ENCODE measurements at places on chromosomes 3 and 15. TPM values are rescaled to one million over a fixed set of nuclear protein-coding genes. Genes with fewer than 3 reads are reported as not detected.

GRCh38 chr15:56736881-56737707 lies 3.8 kb upstream of the ZNF280D start:
- H3K27ac ChIP-seq = no peak overlapping the region
- H3K4me3 ChIP-seq = no peak overlapping the region
- peaks cover 9% of the 10 kb centered on the region for H3K4me1 ChIP-seq
- H3K27me3 ChIP-seq = no peaks in the 10 kb centered on the region

GRCh38 chr15:71160976-71161375 lies 45.7 kb downstream of the THSD4 start:
- no peak overlapping the region for H3K4me3 ChIP-seq
- H3K27ac ChIP-seq = no peak overlapping the region
- H3K36me3 ChIP-seq = no peaks in the 10 kb centered on the region
- no peaks in the 10 kb centered on the region for H3K27me3 ChIP-seq

GRCh38 chr3:9713142-9713541 lies 9.5 kb downstream of the CPNE9 start:
- H3K27ac ChIP-seq = no peak overlapping the region
- peaks cover 3% of the 10 kb centered on the region for H3K27me3 ChIP-seq
- H3K4me3 ChIP-seq = no peak overlapping the region
- DNase-seq = no peak
- H3K36me3 ChIP-seq = no peaks in the 10 kb centered on the region

DNA sequence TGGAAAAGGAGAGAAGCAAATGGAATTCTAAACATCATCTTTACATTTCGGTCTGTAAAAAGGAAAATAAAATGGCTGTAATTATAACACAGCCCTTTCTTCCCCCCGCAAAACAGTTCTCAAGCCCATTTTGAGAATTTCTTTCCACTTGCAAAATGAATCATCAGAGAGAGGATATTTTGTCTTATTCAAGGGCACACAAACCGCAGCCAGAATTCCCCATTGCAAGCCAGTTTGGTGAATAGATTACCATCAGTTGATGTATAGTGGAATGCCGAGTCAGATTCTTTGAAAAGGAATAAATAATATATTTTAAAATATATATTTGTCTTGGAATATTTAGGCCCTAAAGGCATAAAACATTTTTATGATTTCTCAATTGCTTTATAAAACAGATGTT lies 420.4 kb upstream of the SEMA6D start:
- H3K4me3 ChIP-seq = no peak overlapping the region
- no peak overlapping the region for H3K27ac ChIP-seq
- no peaks in the 10 kb centered on the region for H3K27me3 ChIP-seq
- no peaks in the 10 kb centered on the region for H3K36me3 ChIP-seq
- DNase-seq = no peak

DNA sequence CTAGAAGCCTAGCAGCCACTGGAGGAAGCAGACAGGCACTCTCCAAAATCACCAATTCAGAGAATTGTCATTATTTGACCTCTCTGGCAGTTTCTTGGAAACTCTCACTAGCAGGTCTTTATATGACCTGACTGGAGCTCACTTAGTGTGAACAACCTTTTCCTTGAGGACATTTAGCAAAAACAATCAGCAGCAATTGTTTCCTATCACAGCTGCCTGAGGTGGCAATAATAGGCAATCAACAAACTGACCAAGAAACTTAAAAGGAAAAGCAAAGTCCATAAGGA lies 162.4 kb upstream of the STT3B start:
- no peak for DNase-seq
- H3K27ac ChIP-seq = no peak overlapping the region
- no peaks in the 10 kb centered on the region for H3K36me3 ChIP-seq
- H3K27me3 ChIP-seq = peaks cover 6% of the 10 kb centered on the region

DNA sequence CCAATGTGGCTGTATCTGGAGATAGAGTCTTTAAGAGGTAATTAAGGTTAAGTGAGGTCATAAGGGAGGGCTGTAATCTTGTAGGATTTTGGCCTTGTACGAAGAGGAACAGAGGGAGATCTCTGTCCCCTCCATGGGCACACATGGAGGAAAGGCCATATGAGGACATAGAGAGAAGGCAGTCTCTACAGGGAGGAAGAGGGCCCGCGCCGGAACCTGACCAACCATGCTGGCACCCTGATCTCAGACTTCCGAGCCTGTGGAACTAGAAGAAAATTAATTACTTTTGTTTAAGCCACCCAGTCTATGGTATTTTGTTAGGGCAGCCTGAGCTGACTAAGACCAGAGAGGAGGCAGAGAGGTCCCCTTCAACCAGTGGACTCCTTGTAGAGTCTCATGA lies 17.7 kb upstream of the MRPS22 start:
- H3K4me1 ChIP-seq = peaks cover 38% of the 10 kb centered on the region
- no peaks in the 10 kb centered on the region for H3K27me3 ChIP-seq
- no peaks in the 10 kb centered on the region for H3K36me3 ChIP-seq
- DNase-seq = no peak
- H3K4me3 ChIP-seq = no peak overlapping the region
- peak overlapping the region; percentile 29 for H3K27ac ChIP-seq

DNA sequence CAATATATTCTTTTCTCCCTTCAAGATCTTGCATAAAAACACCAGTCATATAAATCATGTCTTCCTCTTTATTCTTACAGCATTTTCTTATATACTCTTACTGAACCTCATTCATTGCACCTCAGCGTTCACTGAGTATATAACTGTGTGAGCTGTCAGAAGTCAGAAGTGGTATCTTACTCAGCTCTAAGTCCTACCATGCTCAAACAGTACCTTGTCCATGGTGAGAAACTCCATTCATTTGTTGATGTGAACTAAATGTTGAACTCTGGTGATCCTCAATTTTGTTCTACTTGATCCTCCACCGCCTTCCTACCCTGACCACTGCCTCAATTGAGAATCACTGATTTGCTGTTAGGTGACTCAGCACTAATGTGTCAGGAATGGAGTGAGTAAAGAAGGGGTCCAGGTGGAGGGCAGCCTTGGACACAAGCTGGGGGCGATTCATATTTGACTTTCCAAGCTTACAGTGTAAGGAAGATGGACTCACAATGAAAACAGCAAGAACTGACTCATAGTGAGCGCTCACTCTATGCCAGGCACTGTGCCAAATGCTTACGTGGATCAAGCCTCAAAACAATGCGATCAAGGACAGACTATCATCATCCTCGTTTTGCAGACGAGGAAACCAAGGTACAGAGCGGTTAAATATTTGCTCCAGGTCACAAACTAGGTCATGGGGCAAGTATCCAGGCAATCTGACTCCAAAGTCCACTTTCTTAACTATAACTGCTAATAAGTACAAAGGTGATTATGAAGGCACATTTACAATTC lies 13.5 kb upstream of the ZFYVE19 start:
- peak; percentile 92 for DNase-seq
- peaks cover 81% of the 10 kb centered on the region for H3K4me1 ChIP-seq
- no peaks in the 10 kb centered on the region for H3K36me3 ChIP-seq
- peak overlapping the region; percentile 79 for H3K27ac ChIP-seq
- H3K27me3 ChIP-seq = no peaks in the 10 kb centered on the region

GRCh38 chr15:67183443-67184169 lies 70.9 kb downstream of the AAGAB start:
- H3K27ac ChIP-seq = no peak overlapping the region
- H3K36me3 ChIP-seq = peaks cover 9% of the 10 kb centered on the region
- no peak for DNase-seq
- peaks cover under 1% of the 10 kb centered on the region for H3K4me1 ChIP-seq
- no peak overlapping the region for H3K4me3 ChIP-seq
- H3K27me3 ChIP-seq = no peaks in the 10 kb centered on the region

DNA sequence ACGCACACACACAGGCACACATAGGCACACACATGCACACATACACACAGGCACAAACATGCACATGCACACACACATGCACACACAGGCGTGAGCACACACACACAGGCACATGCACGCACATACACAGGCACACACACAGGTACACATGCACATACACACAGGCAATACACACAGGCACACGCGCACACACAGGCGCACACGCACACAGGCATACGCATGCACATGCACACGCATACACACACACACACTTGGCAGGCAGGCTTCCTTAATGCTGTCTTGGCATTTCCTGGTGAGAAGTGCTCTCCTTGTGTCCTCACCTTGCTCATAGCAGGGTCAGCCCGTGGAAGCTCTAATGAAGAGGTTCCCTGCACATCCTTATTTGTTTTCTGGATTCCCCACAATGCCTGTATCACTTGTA lies 8.4 kb upstream of the SLCO2A1 start:
- no peaks in the 10 kb centered on the region for H3K36me3 ChIP-seq
- DNase-seq = no peak
- H3K27me3 ChIP-seq = no peaks in the 10 kb centered on the region

- H3K4me1 ChIP-seq = peaks cover 7% of the 10 kb centered on the region
- H3K4me3 ChIP-seq = no peak overlapping the region
- H3K36me3 ChIP-seq = no peaks in the 10 kb centered on the region
- no peak overlapping the region for H3K27ac ChIP-seq
These were observed 430.7 kb upstream of the CBLB start for GRCh38 chr3:106299300-106300098.

- H3K4me1 ChIP-seq = no peaks in the 10 kb centered on the region
- no peak overlapping the region for H3K27ac ChIP-seq
- H3K36me3 ChIP-seq = no peaks in the 10 kb centered on the region
- H3K4me3 ChIP-seq = no peak overlapping the region
These were observed 431.9 kb upstream of the AZI2 start for GRCh38 chr3:28780480-28780879.

Gene AADAC
- total RNA-seq = 3.8 TPM

Gene C2CD4B
- not detected for total RNA-seq

Gene OR5K2
- total RNA-seq = not detected

Gene KIAA1143
- 32.2 TPM for total RNA-seq

Gene CASR
- not detected for total RNA-seq

Gene CD80
- not detected for total RNA-seq

All from HCT116 (cell line).